NAMALWA (cell line): ENCODE measurements at places on chromosomes 5 and 9.
A peak's percentile ranks its signal among the peaks of the same experiment; 100 is the strongest.

- no peak for DNase-seq
These were observed 91.9 kb downstream of the TRPM6 start for GRCh38 chr9:74795803-74796202.

GRCh38 chr5:123965626-123966025 lies 453.6 kb downstream of the CSNK1G3 start:
- DNase-seq, result no peak

- DNase-seq, result no peak
These were observed 150.9 kb downstream of the OSTF1 start for GRCh38 chr9:75239176-75239575.

GRCh38 chr5:90898326-90899013 lies 339.9 kb downstream of the ADGRV1 start:
- DNase-seq, result no peak

- no peak for DNase-seq
These were observed 62.3 kb upstream of the TXNDC8 start for GRCh38 chr9:110399983-110400382.

- DNase-seq, result no peak
These were observed 15.0 kb upstream of the HMGCR start for GRCh38 chr5:75322066-75322465.

DNA sequence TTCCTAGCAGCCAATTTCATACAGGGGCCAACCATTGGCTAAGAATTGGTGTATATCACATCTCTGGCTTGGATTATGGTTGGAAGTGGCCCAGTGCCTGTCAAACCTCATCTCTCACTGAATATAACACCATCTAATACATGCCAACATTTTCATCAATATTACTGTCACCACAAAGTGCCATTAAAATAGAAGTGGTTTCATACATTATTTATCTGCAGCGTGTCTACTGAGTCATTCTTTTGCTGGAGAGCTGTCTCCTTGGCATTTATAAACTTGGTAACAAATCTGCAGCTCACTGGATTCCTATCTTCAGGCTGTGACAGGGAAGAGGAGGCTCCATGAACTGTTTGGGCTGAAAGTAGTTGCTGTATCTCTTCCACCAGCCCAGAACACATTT lies 70.9 kb downstream of the PTTG1 start:
- DNase-seq, result no peak

- no peak for DNase-seq
These were observed 188.8 kb downstream of the CSNK1G3 start for GRCh38 chr5:123700624-123701287.

DNA sequence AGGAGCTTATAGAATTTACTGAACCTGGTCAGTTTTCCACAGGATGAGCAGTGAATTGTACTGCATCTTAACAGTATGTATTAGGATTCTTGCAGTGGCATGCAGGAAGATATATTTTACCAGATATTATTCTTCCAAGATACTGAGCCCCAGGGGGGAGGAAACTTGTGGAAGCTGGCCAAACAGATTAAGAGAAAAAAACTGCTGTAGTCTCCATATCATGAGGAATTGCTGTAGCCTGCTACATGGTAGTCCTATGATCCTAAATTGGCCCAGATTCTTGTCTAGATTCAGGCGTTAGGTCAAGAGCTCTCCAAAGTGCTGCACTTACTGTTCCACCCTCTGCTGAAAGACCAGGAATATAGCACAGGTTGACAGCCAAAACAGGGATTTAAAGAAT lies 275.5 kb upstream of the TAS2R1 start:
- no peak for DNase-seq

DNA sequence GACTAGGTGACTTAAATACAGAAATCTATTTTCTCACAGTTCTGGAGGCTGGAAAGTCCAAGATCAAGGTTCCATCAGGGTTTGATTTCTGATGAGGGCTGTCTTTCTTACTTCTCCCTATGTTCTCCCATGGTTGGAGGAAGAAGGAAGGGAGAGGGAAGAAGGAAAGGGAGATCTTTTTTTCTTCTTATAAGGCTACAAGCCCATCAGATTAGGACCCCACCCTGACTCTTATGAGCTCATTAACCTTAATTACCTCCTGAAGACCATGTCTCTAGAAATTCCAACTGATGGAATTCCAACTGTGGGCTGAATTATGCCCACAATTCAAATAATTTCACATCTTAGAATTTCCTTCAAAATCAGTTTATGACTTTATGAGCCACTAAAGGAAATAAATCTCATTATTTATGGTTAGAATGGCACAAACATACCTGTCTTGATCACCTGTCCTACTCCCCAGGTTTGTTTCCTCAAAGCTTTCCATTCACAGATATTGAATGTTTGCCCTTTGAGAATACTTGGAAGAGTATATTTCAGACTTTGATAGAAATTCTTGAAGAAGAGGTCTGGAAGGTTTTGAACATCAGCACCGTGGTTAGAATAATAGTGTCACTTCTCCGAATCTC lies 7.6 kb downstream of the PPWD1 start:
- no peak for DNase-seq

DNA sequence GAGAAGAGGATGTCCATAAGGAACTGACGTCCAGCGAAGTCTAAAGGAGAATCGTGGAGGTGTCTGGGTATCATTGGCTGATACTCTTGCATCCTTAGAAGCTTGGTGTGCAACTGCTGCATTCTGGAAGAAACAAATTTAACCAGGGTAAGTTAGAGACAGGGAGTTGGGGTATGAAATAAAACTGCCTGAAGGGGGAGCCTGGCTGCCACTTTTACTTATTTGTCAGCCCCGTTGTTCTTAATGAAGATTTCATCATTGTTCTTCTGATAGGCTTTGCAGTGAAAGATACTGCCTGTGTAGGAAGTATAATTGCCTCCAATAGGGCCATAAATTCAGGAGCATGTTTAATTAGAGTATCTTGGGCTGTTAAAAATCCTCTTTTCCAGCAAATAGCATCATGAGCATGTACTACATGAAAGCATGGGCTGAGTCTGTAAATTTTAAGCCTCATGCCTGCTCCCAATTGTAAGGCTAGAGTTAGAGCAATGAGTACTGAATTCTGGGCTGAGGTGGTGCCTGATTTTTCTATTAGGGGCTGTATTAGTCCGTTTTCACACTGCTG lies 1264.5 kb upstream of the ACO1 start:
- DNase-seq, result peak; percentile 64

- DNase-seq, result no peak
These were observed 400 bp downstream of the KDM4C start for GRCh38 chr9:6758248-6758497.

DNA sequence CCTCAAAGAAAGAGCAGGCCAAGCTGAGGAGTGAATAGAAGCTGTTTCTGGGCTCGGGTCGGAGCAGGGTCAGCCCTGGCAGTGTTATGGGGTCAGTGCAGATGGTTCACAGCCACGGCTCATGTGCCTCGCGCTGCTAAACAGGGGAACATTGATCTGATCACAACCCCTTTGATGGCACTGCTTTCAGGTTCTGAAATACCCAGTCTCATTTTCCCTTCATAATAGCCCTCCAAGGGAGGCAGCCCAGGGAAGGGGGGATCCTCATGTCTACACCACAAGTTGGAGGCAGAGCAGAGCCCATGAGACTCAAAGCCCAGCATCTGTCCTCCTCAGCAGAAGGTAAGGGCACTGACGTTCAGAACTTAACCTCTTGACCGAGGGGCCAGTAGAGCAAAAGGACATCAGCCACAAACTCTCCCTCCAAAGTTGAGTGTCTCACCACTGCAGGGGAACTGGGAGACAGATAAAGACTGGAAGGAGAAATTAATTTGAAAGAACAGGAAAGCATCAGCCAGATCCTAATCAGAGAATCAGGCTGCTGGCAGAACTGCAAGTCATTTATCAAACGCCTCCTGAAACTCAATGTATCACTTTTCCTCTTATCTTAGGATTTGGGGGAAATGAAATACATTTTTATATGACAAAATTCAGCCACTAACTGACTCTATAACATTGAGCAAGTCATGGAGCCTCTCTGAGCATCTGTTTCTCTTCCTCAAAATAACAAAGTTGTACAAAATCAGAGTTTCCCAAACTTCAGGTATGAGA lies 110.6 kb downstream of the SH3TC2 start:
- DNase-seq, result no peak

DNA sequence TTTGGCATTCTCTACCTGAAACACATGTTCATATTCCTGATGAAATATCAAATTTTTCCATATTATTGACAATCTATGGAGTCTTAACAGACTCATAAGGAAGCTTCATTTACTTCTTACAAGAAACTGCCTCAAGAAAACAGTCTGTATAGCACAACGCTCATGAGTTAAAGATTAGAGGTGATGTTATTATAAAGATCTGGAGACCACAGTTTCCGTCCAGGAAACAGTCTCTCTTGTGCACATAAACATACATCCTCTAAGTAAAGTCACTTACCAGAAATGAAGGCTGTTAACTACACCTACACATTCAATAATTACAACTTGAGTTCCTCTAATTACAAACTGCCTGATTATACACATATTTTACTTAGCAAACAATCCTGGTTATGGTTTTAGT lies 86.9 kb downstream of the RAPGEF6 start:
- no peak for DNase-seq

DNA sequence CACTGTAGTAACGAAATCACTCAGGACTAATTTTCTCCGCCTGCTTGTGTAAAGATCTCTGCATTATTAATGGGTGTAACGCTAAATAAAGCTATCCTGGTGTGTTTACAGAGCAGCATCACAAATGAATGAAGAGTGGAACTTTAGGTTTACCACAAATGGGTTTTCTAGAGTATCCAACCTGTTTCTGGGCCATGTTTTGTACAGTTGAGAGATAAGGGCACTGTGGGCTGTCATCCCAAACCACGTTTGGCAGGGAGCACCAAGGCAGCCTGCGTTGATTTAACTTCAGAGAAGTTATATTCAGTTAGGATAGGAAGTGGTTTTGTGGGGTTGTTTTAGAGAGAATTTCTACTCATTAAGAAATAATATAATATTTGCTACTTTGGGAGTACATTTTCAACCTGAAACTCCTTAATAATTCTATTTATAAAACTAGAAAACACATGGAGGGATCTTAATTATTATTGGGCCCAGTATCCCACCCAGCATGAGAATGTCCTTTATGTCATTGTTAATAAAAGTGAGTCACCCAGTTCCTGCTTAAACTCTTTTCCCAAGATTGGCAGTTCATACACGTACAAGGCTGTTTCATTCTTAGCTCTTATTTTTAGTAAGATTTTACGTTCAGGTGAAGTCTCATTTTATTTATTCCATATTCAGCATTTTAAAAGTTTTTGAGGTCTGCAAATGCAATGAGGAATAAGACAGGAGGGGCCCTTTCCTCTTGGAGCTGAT lies 8.0 kb downstream of the KCNN2 start:
- no peak for DNase-seq

- no peak for DNase-seq
These were observed 1658.4 kb downstream of the MAT2B start for GRCh38 chr5:165163861-165164260.

GRCh38 chr5:120037451-120037850 lies 408.1 kb downstream of the FAM170A start:
- no peak for DNase-seq

DNA sequence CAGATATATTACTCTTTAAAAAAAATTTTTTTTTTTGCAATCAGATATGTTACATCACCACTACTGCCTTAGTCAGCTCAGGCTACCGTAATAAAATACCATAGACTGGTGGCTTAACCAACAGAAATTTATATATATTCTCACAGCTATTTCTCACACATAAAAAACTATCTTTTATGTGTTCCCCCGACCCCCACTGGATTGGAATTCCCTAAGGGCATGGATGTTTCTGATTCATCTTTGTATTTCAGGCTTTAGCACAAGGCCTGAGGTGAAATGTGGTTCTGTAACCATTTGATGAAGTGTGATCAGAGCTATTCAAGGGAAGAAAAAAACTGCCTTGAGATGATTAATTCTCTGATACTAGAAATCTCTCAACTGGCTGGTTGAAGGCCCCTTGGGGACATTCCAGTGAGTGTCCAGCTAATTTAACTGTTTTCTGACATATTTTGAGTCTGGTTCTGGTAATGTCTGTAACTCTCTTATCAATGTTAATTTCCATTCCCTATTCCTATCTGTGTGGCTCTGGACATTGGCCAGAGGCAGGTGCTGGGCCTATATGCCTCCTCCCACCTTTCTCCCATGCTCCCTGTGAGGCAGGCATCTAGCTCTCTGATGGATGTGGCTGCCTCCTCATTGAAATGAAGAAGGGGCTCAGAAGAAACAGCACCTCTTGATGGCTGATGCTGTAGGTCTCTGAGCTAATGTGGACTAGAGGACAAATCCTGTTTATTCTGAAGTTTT lies 2.5 kb downstream of the CD14 start:
- DNase-seq, result no peak

GRCh38 chr9:124527781-124528180 lies 20.6 kb upstream of the NR5A1 start:
- no peak for DNase-seq

DNA sequence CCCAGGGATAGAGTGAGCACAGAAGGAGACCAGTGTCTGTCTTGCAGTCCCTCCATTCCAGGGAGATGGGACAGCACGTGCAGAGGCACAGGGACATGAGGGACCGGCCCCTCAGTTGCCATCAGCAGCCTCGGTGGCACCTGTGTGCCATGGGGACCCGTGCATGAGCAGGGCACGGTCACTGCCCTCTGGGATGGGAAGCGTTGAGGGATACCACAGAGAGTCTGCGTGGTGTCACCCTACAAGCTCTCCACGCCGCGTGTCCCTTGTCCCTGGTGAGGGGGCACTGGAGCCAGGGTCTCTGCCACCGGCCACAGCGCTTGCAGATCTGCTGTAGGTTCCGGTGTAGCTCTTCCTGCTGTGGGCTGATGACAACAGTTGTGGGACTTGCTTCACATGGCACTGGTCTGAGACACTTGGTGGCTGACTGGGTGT lies 108.1 kb downstream of the CACNA1B start:
- DNase-seq, result no peak

- DNase-seq, result peak; percentile 29
These were observed 52.5 kb upstream of the CDKN2AIPNL start for GRCh38 chr5:134463991-134464760.

GRCh38 chr9:121451586-121451985 lies 48.1 kb downstream of the GGTA1 start:
- no peak for DNase-seq

DNA sequence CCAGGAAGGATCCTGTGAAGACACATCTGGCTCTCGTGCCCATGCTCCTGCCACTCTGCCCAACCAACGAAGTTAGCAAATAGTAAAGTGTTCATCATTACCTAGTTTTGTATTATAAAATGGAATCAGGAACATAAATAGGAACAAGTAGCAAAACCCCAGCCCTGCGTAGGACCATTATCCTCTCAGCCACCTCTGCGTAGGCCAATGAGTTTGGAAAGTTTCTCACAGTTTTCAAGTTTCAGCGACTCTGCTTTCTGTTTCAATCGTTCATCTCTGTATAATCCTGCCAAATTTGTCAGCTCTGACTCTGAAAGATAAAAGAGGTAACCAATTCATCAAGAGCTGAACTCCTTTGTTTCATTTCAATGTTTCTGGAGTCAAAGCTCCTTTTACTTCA lies 10.1 kb upstream of the SPATA24 start:
- no peak for DNase-seq

GRCh38 chr5:171858303-171858702 lies 72.7 kb downstream of the SMIM23 start:
- DNase-seq, result peak; percentile 49

GRCh38 chr5:72231991-72232703 lies 87.9 kb downstream of the MRPS27 start:
- DNase-seq, result peak; percentile 14

GRCh38 chr5:149486726-149487635 lies 64.3 kb downstream of the CSNK1A1 start:
- no peak for DNase-seq

- no peak for DNase-seq
These were observed 30.5 kb downstream of the C7 start for GRCh38 chr5:40939753-40940152.

- DNase-seq, result no peak
These were observed 739 bp upstream of the PDLIM4 start for GRCh38 chr5:132256783-132257130.
